Stimulated activated CD4-positive, alpha-beta T cell treated with anti-CD3 and anti-CD28 coated beads, Interleukin-15, amount 100 ng/mL, for 1 hour (primary cell): ENCODE measurements at places on chromosomes 5 and 9.

- no peak for DNase-seq
These were observed 169.4 kb upstream of the PPP1R26 start for GRCh38 chr9:135310134-135310533.

DNA sequence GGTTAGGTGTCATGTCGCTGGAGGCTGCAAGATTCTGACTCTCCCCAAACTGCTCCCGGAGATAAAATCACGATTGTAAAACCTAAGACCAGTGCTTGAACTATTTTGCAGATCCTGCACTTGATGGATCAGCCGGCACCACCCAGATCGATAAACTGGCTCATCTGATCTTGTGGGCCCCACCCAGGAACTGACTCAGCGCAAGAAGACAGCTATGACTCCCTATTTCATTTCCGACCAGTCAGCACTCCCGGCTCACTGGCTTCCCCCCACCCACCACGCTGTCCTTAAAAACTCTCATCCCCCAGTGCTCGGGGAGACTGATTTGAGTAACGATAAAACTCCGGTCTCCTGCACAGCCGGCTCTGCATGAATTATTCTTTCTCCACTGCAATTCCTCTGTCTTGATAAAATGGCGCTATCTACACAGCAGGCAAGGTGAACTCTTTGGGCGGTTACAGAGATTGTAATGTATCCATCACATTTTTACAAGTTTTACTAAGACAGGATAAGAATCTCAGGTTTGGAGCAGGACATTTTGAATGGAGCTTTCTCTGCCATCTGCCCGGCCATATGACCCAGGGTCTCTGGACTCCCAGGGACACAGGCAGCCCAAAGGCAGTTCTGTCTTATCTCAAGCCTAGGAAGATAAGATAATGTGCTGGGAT is 10.6 kb upstream of the PPP1R26 start:
- peak; percentile 9 for DNase-seq

DNA sequence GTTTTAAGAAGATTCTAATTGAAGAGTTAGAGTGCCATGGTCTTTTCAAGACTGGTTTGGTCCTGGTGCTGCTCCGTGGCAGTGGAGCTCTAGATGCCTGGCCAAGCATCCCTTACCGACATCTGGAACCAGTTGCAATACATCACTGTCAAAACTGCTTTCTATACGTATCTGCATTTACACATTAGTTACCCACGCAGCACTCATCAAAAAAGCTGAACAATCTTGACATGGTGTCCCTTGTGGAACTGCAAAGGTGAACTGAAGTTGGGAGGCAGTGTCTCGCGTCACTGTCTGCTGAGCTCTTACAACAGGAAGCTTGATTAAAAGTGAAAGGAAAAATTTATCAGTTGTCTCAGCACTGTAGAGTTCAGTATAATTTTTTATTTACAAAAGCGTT is 82.6 kb downstream of the PBX3 start:
- DNase-seq: peak; percentile 16

DNA sequence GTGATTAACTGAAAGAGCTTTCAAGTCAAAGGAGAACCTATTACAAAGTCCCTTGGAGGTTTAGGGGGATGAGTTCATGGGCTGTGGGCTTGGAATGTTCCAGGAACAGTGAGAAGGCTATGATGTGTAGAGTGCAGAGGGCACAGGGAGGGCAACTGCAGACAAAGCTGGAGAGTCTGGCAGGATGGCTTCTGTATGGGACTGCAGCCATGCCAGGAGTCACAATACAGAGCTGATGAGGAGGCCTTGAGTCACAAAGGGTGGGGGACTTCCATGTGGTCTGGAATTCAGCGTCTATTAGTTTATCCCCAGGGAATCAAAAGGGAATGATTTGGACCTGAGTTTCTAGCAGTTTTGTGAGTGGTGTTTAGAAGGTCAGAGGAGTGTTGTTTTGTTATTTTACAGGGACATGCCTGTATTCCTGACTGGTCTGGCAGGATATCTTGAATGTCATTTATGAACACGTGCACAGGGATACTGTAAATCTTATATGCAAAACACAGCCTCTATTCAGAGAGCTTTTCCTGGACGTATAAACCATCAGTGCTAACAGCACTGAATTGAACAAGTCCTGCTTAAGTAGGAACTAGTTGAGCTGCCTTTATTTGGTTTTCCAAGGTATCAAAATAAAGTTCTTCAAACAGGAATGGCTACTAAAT is 14.3 kb upstream of the TEK start:
- DNase-seq: no peak

GRCh38 chr9:115144706-115145105 is 26.7 kb upstream of the TNC start:
- no peak for DNase-seq

GRCh38 chr9:86286278-86286677 is 3.9 kb upstream of the ISCA1 start:
- no peak for DNase-seq

GRCh38 chr9:21801683-21802417 is 586 bp upstream of the MTAP start:
- no peak for DNase-seq

DNA sequence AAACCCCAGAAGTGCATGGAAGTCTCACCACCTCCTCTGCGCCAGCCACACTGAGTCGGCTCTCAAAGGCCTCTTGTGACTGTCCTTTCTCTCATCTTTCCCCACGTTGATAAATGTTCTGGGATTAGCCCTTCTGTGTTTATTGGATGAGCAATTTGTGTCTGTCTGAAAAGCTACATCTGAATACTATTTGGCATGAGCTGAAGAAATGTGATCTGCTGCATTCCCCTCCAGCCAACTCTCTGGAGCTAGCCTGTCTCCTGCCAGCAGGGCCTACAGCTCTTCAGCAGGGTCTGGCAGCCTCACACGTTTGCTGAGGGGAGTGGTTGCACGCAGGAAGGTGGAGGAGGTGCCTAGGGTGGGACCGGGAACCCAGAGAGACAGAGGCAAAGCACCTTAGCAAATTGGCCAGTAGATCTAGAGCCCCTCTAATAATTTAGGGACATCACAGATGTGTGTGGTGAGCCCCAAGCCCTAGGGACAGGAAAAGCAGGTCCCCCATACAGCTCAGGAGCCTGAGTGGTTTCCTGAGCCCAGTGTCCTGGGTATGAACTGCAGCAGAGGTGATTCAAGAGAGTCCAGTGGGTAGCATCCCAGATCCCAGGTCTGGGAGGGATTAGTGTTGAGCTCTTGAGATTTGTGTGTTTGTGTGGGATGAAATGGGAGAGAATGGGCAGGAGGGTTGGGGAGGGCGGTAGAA is 20.5 kb upstream of the B4GALT1 start:
- no peak for DNase-seq

GRCh38 chr9:125061391-125061790 is 81.9 kb downstream of the SCAI start:
- DNase-seq: no peak

DNA sequence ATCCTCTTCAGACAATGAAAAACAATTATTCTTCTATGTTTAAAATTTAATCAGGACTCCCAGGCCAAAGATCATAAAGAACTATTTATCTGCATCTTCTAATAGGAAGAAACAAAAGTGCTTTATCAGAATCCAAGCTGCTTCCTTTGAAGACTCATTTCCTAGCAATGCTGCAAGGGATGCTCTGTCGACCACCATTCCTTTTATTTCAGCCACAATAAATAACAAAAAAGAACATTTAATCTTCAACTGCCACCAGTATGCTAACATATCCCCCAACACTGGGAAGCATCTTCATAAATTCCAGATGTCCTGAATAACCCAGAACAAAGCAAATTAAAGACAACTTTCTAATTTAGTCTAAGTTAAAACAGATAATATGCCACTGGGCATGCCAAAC is 68.7 kb downstream of the PKD2L2 start:
- no peak for DNase-seq

DNA sequence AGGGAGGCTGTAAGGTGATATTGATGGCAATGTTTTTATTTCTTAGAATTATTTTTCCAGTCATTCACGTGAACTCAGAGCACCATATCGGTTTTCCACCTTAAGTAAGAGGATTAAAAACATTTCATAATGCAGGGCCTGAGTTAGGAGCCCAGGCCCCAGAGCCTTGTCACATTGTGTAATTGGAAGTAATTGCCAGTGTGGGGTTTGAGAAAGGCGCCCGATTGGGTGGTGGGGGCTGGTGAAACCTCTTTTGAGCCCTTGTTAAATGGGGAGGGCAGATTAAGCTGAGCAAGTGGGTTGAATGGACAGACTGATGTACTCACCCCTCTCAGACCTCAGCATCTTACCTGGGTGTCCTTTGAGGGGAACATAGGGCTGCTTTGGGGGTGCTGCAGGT is 116.7 kb upstream of the PITX1 start:
- DNase-seq: no peak

DNA sequence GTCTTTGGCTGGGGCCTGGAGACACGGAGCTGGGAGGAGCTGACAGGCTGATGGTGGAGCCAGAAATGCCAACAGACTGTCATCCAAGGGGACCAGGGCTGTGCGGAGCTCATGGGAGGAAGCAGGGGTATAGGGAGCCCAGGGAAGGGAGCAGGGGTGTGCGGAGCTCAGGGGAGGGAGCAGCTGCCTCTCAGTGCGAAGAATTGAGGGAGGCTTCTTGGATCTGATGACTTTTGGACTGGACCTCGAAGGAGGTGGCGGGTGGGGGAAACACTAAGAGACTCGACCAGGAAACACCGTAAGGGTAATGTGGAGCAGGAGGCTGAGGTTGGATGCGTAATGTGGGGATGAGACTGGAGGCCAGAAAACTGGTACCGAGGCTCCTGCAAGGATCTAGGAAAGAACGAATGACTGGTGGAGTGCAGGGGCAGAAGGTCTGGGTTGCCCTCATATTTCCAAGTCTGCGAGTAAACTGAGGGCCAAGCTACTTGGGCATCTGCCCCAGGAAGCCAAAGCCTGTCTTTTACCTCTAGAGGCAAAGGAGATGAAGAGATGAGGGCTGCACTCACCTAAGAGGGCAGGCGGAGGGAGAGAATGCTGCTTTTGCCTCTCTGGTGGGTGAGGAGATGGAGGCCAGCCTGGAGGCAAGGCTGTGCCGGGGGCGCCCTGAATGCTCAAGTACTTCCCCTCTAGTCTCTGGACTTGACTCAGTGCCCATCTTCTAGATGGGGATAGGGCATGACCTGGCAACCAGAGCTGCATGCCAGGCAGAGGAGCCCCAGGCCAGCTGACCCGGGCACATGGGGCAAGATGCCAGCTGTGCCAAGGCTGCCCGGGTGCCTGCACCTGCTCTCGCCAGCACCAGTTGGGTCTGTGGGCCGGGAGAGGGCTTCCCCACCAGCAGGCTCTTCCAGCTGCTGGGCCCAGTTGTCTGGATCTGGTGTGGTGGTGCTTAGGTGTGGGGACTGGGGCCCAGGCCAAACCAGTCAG is 2.3 kb downstream of the PTGS1 start:
- DNase-seq: no peak

GRCh38 chr9:104856413-104856941 is 71.5 kb downstream of the ABCA1 start:
- DNase-seq: no peak

GRCh38 chr9:37966412-37967013 is 62.6 kb upstream of the SLC25A51 start:
- DNase-seq: no peak

DNA sequence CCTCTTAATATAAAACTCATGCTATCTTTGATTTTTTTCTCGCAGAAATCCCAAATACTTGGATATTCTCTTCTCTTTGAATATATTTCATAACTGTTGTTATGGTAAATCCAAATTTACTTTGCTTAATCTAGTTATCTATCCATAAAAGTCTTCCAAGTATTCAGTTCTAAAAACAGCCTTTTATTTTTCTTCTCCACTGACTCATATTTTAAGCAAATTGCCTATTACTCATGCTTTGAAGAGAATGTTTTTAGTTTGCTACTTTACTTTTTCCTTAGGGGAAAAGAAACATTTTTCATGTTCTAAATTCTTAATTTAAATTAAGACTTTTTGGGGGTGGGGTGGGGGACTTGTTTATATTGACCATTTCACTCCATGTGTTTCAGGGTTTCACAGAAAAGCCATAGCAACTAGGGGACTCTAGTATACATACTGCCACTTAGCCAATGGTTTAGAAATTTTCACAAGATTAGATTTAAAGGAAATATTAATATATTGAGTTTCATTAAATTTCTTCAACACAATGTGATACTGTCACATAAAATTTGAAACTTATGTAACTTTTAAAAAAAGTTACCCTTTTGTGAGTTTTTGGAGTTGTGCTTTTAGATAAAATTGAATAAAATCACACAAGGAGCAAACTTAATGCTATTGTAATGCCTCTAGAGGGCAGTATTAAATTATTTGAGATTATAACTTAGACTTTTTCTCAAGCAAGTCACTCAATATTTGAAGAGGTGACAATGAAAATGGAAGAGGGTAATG is 545.8 kb upstream of the ARRDC3 start:
- DNase-seq: no peak
